ENCODE measurements at places on chromosomes 5 and 9.

GRCh38 chr5:749101-749670 is 35.3 kb downstream of the ZDHHC11B start:
- DNase-seq = no peak

DNA sequence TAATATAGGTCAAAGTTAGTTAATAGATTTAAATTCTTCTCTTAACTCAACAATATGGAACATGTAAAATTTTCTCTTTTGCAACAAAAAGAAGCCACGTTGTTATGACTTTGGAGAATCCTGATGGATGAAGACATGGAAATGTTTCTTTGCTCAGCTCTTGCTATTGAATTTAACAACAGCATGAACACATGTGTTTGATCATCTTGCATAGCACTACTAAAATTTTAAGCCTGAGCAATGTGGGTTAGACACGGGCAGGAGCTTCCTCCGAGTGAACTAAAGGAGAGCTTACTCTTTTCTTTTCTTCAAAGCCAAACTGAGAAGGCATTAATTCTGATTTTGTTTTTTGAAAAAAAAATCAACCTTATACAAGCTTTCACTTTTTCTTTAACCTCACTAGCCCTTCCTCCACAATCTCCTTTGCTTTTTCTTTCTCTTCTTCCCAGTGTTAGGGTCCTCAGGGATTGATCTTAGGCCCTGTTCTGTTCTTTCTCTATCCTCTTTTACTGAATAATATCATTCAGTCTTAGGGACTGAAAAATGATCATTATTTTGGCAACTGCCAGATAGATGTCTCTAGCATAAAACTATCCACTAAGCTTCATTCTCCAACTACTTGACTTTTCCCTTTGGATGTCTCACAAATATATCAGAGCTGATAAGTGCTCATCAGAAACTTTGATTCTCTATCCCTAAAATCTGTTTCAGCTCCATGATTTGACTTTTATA is 36.9 kb downstream of the ADAMTS19 start:
- DNase-seq = no peak

- no peak for DNase-seq
Measured at GRCh38 chr9:120306088-120306487, 273.9 kb downstream of the CDK5RAP2 start.

DNA sequence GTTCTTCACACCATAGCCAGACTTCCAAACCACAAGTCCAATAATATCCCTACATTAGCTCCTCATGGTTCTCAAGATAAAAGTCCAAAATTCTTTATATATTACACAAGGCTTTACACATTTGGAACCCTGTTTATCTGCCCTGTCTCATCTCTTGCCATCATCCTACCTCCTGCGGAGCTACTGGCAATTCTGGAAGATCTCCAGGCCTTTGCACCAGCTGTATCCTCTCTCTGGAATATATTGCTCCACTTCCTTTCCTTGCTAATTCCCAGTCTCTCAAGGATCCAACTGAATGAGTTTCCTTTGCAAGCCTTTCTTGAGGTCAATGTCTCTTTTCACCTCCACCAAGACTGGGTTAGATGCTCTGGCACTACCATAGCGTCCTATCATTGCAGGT is 41.3 kb upstream of the MIER3 start:
- no peak for DNase-seq

DNA sequence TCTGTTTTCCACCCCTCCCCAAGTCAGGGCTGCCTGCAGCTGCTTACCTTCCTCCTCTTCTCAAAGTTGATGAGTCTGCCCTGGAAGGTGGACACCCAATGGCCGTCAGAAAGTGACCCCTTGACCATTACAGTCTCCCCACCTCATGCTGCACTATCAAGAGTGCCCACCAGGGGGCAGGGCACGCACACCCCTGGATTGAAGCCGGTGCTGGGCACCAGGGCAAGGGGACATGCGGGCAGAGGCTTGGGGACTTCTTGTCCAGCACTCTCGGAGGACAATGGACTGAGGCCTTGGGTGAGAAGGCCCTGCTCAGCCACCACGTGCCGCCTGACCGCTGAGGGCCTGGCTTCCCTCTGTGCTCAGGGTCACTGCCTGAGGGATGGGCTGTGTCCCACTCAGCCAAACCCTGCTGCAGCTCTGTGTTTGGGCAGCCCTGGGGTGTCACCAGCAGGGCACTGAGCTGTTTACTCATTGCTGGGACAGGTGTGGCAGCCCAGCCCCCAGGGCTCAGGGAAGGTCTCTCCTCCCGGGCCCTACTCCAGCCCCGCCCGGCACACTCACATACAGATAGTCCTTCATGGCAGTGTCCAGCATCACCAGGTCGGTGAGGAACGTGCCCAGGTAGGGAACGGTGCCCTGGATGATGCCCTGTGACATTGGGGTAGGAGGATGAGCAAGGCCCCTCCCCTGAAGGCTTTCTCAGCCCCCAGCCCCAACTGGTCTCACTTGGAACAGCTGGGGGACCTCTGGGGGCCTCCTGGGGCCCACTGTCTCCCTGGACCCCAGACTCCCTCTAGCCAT is 17.7 kb downstream of the RALGDS start:
- peak; percentile 81 for DNase-seq

DNA sequence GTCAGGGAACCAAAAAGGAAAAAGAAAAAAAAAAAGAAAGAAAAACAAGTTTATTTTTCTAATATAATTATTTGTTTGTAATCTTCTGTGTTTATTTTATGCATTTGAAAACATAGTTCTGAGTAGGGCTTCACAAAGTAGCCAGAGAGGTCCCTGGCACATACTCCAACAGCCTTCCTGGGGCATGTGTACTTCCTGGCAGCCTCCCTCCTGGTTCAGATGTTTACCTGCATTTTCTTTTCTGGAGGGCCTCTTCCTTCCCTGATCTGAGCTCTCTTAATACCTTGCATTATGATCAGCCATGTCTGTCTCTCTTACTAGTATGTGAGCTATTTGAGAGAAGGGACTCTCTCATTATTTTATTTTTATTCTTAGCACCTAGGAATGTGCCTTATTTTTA is 361.8 kb downstream of the KDM4C start:
- DNase-seq = no peak

DNA sequence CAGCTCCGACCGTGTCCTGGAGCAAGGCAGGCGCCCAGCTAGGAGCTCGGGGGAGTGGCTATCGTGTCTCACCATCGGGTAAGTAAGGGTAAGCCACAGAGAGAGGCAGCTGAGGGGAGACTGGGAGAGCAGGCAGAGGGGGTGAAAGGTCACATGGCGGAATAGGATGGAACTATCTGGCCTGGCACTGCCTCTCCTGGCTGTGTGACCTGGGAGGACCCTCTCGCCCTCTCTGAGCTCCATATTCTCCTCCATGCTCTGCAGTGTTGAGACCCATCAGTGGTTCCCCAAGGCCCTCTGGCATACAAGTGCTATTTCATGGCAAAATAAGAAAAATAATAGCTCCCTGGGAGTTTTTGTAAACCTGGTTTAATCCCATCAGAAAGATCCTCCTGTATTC is 43.9 kb upstream of the ASS1 start:
- no peak for DNase-seq

DNA sequence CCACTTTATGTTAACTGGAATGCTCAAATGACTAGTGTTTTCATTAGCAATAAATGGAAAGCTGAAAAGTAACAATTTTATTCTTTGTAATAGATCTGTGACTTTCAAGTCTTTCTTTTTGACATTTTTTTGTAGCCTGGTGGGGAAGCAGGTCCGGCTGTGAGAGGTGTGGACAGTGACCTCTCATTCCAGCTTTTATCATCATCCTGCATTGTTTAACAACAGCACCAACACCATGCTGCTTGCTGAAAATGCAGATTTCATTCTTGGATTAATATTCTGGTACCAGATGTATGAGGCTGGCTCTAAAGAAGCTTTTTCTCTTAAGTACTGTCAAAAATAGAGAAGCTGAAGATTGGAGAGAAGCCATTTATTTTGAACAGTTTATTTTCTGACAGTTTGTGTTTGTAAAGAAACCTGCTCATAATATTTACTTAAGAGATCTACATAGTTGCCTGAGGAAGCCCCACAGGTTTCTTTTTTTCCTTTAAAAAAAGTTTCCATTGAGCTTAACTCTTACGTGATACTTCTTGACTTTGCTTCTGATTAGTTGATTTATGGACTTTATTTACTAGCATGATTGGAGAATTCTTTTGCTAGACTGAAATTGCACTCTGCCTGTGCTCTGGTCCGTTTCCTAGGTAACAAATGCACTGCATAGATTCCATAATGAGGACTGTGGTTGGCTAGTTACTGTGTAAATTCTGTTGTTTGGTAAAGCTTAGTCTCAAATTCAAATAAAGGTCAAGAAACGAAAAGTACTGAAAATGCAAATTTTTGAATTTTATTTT is 3.4 kb downstream of the KIAA1958 start:
- DNase-seq = no peak

DNA sequence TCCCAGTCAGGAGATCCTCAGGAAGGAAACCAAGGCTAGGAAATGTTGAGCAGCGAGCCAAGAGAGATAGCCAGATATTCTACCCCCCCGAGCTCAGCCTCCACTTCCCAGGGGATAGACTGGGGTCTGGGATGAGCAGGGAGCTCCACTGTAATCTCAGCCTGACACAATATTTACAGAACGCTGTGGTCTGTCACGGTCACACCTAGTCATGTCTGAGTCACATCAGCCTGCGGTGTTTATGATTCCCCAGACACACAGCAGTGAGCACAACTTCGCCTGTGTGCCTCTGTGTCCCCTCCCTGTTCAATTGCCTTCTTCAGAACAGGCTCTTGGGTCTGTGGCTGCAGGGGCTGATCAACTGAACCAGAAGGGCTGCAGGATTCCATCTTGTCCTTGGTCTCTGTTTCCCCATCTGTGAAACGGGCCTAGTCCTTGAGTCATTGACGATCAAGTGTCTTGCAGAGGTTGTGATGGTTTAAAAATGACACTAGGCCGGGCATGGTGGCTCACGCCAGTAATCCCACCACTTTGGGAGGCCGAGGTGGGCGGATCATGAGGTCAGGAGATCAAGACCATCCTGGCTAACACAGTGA is 8.6 kb upstream of the PRRX2 start:
- no peak for DNase-seq

DNA sequence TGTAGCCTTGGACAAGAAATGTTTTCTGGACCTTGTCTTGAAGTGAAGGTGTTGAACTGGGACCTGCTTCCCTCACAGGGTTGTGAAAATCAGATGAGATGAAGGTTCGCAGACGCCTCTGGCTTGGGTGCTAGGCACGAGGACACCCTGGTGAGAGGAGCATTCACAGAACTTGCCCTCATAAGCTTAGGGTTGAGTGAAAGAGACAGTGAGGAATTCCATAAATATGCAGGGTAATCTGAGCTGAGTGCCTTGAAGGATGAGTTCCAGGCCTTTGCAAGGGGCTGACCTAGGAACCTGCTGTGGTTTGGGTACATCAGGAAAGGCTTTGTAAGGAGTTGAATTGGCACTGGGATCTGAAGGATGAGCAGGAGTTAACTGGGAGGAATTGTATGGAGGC is 75.7 kb upstream of the SAP30L start:
- DNase-seq = no peak

- no peak for DNase-seq
Measured at GRCh38 chr9:8632493-8632892, 832.9 kb upstream of the DMAC1 start.

DNA sequence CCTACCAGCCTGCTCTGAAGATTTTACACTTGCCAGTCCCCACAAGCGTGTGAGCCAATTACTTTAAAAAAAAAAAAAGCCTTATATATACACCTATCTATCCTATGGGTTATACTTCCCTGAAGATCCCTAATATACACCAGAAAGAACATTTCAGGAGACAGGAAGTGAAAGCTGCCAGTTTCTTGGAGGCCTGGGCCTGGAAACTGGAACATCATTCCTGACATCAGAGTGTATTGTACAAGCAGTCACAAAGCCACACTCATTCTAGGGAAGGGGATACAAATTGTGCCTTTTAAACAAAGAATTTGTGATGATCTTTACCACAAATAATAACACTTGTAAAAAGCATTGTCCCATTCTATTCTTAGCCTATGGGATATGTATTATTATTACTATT is 98.3 kb upstream of the FBN2 start:
- no peak for DNase-seq

GRCh38 chr9:82606071-82606470 is 456.9 kb downstream of the RASEF start:
- no peak for DNase-seq

DNA sequence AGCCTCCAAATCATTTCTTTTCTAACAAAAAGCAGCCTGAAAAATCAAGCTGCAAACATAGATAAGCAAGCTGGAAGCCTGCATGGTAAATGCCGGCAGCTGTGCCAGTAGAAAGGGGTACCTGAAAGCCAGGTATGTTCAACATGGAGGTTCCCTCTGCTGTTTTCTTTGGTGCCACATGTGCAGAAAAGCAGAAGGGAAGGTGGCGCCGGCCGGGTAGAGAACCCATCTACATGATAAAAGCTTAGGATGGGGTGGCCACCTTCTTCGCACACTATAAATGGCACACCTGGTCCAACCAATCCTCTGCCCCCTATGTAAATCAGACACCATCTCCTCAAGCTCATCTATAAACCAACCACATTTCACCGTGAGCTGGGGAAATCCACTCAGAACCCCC is 268.9 kb upstream of the IRX2 start:
- DNase-seq = no peak

DNA sequence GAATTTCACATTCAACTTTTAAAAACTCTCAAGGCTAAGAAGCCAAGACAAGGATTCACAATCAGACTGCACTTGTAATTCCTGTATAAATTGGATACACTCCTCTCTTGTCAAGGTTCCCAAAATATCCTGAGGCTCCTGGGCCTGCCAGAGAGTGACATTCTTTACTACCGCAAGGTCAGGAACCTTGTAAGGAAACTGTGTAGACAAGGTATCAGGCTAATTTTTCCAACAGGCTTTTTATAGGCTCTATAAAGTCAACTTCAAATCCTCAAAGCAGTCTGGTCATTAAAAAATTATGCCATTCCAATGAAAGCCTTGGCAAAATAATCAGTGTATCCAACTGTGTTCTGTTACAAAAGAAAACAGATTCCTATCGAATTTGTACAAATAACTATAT is 15.5 kb upstream of the PAIP1 start:
- no peak for DNase-seq

DNA sequence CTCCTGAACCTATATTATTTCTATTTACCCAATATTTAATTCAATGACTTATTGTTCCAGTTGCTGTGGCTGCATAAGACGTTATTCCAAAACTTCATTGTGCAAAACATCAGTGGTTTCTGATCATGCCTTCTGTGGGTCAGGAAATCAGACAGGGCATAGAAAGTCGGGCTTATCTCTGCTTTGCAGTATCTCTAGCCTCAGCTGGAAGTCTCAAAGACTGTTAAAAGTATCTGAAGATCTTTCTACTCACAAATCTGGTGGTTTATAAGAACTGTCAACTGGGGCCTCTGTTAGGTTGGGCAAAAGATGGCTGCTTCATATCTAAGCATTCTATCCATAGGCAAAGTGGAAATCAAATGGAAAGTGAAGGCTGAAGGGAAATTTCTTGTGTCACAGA is 687.7 kb upstream of the ARRDC3 start:
- no peak for DNase-seq

- no peak for DNase-seq
Measured at GRCh38 chr5:19547640-19548039, 440.4 kb downstream of the CDH18 start.

- DNase-seq = no peak
Measured at GRCh38 chr9:34994260-34994899, 4.8 kb downstream of the DNAJB5 start.

- no peak for DNase-seq
Measured at GRCh38 chr5:139611703-139612584, 36.2 kb upstream of the CXXC5 start.

GRCh38 chr9:113057193-113057592 is 669 bp upstream of the ZFP37 start:
- DNase-seq = no peak

All from GM10248 (cell line).